Stimulated activated CD8-positive, alpha-beta memory T cell treated with anti-CD3 and anti-CD28 coated beads, Interleukin-4, amount 100 ng/mL, for 4 hours (primary cell): ENCODE measurements at places on chromosomes 16 and 17.

GRCh38 chr17:59725691-59726090, 18.2 kb downstream of the VMP1 start:
- no peak for DNase-seq

- no peak for DNase-seq
Observed at GRCh38 chr17:50027881-50028735, 27.8 kb upstream of the ITGA3 start.

DNA sequence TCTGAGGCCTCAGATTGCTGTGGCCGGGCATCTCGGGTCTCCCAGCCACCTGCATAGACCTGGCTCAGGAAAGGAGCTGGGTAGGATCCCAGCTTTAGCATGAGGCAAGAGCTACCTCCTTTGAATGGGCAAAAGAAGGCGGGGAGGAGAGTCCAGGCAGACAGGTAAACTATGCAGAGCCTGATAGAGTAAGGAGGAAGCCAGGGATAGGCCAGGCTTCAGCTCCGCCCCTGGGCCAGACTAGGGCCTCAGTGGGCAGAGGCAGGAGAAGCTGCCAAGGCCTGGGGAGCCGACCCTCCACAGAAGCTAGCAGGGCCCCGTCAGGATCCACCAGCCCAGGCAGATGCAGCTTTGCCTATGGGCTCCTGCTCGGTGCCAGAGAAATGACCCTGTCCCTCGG, 22.6 kb upstream of the UBE2G1 start:
- no peak for DNase-seq

DNA sequence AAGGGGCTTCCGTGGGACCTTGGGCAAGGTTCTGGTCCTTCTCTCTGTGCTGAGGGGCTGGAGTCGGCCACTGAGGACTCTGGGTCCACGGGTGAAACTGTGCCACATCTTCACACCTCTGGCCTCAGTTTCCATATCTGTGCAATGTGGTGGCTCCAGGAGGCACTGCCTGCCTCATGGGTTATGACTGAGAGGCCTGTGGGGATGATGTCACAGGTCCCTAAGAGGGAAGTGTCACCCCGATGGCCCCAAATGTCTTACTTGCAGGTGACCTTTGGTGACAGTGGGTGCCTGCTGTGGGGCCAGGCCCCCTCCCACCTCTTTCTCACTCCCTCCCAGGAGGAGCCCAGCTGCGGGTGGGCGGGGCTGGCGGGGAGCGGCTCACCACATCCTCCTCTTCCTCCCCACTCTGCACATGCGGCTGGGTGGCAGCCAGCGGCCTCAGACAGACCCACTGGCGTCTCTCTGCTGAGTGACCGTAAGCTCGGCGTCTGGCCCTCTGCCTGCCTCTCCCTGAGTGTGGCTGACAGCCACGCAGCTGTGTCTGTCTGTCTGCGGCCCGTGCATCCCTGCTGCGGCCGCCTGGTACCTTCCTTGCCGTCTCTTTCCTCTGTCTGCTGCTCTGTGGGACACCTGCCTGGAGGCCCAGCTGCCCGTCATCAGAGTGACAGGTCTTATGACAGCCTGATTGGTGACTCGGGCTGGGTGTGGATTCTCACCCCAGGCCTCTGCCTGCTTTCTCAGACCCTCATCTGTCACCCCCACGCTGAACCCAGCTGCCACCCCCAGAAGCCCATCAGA, at the start of gene IL21R:
Gene IL21R (plus strand): TSS at position 407 of the 801 bp plus-strand sequence. CDS start 27,898 bp downstream, outside the sequence.
- peak; percentile 92 for DNase-seq

DNA sequence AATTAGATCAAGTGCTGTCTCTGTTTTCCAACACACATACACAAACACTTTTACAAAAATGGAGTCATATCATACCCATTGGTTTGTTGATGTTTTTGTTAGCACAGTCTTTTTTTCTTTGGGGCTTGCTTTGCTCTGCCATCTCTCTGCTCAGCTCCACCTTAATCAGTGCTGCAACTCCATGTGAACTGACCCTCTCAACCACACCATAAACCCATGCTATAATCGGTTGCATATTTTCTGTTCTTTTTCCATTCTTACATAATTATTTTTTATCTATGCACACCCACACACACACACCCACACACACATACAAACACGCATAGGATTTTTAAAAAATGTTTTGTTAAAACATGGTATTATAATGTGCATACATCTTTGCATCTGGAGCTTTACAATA, 91.0 kb upstream of the CDH13 start:
- no peak for DNase-seq

DNA sequence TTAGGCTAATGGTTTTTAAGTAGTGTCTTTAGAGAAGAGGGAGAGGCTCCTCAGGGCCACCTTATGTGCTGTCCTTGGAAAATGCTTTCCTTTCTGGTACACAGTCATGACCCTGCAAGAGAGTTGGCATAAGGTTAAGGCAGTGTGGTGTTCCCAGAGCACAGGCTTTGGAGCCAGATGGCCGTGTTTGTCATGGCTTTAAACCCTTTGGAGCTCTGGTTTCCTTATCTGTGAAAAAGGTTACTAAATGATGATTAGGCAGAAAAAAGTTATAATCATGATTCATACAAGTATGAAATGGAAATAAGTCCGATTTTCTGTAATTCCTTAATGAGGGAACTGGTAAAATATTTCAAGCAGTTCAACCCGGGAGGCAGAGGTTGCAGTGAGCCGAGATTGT, 13.2 kb downstream of the UTP4 start:
- DNase-seq: no peak
